ENCODE measurements at places on chromosomes 3 and 15. TPM values are rescaled to one million over a fixed set of nuclear protein-coding genes. Genes with fewer than 3 reads are reported as not detected.

The OIP5 gene
- 67.7 TPM for total RNA-seq

The TRPM1 gene
- not detected for total RNA-seq

The TMEM212 gene
- total RNA-seq: not detected

The UROC1 gene
- not detected for total RNA-seq

The PHLDB2 gene
- 79.5 TPM for total RNA-seq

The GPR62 gene
- not detected for total RNA-seq

The ITPKA gene
- total RNA-seq: 5.0 TPM

The RAB6B gene
- 1.4 TPM for total RNA-seq

The KNG1 gene
- not detected for total RNA-seq

The FANCD2OS gene
- not detected for total RNA-seq

The GNB4 gene
- 47.8 TPM for total RNA-seq

The FAM3D gene
- total RNA-seq: not detected

The SENP8 gene
- 1.7 TPM for total RNA-seq

Data from Daoy (cell line).